Posterior cingulate gyrus (tissue), 11 donors: ENCODE measurements at places on chromosomes 1 and 21.
A peak's percentile ranks its signal among the peaks of the same experiment; 100 is the strongest.

DNA sequence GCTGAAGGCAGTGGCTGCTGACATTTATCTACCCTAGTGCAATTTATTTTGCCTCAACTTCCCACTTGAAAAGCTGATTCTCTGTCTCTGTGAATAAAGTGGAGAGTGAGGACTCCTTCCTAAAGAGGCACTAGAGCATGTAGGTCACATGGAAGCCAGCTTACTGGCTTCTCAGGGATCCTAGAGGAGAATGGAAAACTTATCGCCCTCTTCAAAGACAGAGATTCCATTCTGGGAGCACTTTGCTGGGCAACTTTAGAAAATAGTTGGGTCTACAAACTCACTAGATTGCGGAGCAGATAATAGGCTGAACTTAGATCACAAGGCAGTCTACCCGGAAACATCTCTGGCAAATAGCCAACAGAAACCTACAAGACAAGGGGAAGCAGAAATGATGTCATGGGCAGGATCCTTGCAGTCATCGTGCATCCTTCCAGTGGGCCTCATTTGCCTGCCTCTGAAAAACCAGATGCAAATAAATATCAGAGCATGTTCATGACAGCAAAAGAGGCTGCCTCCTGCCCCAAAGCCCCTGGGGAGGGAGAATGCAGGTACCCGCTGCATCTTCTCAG is 104.8 kb upstream of the BARHL2 start:
- DNase-seq = no peak

DNA sequence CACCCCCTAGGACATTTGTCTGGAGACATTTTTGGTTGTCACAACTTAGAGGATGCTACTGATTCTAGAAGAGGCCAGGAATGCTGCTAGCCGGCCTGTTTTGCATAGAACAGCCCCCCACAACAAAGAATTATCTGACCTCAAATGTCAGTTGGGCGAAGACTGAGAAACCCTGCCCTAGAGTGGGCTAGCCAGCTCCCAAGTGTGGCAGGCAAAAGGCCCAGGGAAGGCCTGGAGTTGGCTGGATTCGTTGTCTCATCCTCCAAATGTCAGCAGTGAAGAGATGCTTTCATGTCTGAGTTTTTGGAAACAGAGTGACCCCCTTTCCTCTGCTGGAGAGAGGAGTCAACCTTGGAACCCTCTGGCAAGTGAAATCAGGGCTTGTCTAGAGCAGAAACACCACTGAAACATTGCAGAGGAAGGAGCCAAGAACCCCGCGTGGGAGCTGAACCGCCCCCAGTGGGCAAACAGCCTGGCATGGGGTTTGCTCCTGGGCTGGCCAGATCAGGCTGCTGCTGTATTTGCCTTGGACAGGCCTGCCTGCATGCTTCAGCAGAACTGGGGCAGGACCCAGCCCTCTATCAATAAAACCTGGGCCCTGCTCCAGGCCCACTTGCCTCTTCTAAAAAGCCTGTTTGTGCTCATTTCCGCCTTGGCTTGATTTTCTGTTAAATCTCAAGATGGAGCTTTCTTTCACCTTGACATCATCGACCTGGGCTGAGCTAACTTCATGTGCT is 32.9 kb downstream of the RASSF5 start:
- DNase-seq = peak; percentile 58

DNA sequence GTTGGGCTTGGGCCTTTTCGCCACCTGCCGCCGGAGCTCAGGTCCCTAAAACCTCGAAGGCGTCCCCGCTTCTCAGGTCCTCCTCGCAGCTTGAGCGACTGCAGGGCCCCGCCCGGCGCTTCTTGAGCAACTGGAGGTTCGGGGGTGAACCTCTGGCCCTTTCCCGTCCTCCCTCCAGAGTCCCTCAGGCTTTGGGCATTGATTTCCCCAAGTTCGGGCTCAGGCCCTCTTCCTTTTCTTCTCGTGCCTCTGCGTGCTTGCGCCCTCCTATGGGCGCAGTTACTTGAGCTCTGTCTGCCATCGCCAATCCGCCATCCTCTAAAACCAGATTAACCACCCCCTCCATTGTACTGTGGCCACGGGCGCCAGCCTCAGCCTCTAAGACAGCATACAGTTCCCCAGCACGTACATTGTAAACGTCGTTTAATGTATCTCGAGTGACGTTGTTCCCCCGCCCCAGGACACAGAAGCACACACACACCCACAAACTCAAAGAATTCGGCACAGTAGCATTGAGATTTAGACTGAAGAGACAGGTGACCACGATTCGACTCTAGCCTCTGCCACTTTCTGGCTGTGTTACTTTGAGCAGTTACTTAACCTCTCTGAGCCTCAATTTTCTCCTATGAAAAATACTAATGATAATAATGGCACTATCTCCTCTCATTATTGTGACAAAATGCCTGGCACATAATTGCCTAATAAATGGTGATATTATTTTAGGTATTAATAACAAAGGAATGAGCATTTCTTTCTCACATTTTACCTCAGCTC is 22.6 kb downstream of the BTG2 start:
- DNase-seq = peak; percentile 88

GRCh38 chr21:43367296-43367695 is 59.6 kb downstream of the SIK1 start:
- DNase-seq = no peak

DNA sequence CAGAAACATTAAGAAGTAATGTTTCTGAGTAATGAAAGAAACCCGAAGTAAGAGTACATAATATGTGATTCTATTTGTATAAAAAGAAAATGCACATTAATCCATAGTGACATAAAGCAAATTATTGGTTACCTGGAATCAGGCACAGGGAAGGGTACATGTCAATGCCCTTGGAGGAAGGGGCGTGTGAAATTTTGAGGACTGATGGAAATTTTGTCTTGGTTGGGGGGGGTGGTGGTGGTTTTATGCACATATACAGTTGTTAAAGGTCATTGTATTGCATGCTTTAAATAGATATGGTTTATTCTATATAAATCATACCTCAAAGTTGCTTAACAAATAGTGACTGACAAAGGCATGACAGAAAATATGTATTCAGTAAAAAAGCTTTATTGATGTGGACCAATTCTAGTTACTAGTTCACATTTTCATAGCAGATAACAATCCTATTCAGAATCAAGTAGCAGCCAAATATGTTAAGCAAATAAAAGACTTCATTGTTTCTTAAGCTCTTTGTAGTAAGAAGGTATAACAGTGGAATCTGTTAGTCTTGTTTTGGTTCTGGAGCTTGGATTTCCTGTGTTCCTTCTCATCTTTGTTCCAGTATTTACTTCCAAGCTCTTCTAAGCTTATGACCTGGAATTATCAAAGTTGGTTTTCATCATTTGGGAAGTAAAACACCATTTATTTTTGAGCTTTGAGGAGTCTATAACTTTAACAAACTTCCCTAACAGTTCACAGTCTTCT is 15.1 kb downstream of the BACH1 start:
- DNase-seq = no peak

DNA sequence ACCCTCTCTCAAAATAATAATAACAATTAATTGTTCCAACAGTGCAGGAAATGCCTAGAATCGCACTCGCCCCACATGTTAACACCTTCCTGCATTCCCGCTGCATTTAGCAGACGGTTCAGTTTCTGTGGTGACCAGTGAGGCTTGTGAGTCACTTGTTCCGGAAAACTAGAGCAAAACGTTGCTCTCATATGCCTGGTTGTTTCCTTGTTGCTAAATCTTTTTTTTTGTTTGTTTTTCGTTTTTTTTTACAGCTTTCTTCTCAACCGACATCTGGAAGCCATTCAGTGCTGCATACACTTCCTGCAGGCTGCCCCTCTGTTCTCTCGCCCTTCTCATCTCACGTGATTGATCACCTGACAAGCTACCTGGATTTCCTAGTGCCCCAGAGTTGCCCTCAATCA is 56.9 kb upstream of the TMPRSS2 start:
- no peak for DNase-seq

- no peak for DNase-seq
Observed at GRCh38 chr1:59520194-59520593, 223.3 kb downstream of the FGGY start.

DNA sequence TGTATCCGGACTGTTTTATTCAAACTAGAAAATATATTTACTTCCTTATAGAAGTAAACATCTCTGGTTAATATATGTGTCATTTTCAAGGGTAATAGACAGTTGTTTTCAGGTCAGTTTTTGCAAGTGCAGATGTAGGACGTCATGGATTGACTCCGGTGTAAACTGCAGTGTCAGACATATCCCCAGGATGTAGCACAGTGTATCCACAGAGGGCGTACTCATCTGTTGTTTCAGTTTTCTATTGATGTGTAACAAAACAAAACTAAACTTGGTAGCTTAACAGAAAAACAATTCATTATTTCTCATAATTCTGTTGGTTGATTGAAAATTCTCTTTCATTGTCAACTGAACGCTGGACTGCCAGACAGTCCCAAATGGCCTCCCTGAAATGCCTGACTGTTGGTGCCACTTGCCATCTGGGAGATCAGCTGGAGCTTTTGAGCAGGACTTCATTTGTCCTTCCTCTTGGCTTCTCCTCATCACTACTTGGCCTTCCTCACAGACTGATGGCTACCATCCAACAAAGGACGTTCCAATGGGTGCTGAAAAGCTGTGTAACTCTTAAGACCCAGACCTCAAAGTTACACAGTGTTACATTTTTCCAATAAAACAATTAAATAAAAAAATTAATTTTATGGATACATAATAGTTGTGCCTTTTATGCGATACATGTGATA is 181.6 kb downstream of the NCAM2 start:
- peak; percentile 50 for DNase-seq

DNA sequence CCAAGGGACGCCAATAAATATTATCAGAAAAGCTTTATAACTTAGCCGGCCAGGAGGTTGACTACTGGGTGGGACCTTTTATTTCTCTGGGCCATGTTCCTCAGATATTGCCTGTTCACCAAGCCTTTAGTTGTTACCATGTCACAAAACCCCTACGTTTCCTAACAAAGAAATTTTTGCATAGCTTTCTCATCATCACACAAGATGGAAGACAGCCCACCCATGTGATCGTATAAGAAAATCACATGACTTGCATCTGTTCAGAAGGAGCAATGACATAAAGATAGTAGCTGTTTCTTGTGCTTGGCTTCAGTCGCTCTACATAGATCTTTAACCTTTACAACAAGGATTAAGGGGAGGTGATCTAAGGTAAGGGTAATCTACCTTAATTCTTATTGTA is 88.9 kb upstream of the NGF start:
- DNase-seq = no peak

- DNase-seq = no peak
Observed at GRCh38 chr1:166971252-166971651, 4.1 kb downstream of the ILDR2 start.

DNA sequence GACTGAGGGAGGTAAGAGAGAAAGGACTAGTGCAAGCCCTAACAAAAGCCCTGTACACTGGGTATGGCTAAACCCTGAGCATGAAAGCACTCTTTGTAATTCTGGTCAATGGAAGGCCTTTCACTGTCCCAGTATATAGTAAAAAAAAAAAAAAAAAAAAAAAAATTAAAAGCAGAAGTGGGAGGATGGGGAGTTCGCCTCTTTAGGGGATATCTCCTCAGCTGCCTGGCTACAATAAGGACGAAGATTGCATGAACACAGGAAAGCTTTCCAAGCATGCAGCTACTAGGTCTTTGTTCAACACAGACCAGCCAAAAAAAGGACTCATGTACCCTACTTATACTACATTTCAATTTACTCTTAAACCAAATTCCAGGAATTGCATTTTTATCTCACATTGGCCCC is 59.1 kb downstream of the EIF4G3 start:
- no peak for DNase-seq

DNA sequence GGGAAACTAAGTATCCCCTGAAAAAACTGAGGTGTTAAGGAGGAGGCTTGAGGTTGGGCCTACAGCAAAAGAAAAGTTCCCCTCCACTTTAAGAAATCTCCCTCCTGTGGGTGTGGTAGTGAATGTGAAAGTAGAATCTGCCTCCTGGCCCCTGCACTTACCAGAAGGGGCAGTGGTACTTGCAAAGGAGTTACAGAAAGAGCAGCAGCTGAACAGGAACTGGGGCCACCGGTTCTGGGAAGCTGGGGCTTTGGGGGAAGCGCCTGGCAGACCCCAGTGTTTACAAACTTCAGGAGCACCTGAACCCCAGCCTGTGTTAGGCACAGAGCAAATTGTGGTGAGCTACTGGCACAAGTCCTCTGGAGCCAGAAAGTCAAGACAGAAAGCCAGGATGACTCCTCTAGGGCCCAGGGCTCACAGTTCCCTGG is 250.2 kb upstream of the FGGY start:
- no peak for DNase-seq

DNA sequence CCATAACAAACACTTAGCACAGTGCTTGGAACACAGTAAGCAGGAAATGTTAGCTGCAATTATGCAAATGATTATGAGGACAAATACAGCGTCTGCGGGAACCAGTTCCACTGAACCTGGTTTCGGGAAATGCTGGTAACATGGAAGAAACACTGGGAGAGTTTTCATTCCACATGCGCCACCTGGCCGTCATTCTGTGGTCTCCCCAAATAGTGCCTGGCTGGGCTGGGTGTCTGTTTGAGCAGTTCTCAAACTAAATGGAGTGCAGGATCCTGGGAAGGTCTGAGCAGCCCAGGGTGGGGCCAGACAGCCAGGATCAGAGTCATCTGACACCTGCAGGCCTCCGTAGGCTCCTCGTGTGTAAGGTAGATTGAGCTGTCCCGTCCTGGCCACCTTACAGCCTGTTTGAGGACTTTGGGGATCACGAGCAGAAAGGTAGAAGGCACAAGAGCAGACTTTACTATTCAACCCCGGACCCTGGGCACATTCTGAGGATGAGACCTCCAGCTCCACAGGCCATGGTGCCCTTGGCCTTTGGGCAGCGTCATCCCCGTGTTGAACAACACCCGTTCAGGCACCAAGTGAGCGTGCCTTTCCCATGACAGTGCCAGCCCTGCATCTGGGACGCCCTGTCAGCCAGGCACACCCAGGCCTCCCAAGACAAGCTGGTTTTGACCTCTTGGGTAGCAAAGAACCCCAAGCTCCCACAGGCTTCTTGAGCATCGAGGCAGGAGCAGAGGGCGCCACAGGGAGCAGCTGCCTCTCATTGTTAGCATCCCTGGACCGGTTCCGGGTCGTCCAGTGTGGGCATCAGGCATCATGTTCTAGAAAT is 101.9 kb downstream of the PRDM2 start:
- DNase-seq = no peak

GRCh38 chr1:154706851-154707250 is 98.9 kb upstream of the ADAR start:
- DNase-seq = no peak

DNA sequence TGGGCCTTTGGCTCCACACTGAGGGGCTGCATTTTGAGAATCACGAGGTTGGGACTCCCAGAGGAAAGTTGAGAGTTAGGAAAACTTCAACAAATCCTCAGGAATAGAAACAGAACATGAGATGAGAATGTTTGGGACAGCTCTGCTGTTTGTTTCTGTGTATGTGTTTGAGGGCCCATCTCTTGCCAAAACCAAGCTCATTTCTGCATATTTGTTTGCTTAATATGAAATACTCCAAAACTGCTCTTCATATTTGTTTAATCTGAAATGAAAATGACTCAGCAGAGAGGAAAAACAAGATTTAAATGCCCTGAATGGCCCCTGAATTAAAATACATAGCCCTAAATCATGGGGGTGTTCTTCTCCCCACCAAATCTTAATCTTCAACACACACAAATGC is 78.1 kb downstream of the DDR2 start:
- DNase-seq = no peak
